ENCODE measurements at places on chromosomes 7 and 10.

DNA sequence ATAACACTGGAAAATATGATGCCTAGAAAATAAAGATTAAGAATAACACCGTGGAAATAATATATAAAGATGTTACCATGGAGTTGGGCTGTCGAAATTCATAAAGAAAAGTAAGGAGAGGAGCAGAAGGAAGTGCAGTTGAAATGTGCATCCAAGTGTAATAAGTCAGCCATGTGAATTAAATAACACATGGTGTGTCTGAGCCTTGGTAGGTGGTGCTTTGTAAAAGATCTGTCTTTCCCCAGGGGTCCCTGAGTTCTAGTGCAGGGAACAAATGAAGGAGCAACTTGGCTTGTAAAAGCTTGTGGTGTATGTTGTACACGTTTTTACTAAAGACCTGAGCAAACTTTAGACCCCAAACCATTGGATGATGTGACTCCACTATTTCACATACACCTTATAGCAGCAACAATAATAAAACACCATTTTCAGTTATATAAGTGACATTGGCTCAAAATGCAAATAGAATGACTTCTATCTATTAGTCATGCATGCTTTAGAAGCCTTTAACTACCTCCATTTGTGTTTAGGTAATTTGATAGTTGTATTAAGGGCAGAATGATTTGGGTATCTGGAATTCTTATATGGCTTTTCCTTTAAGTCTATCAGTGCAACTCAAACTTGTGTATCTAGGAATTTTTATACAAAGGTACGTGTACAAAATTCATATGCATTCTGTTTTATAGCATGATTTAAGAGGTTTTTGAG is 11.3 kb downstream of the STARD3NL start:
- no peak for DNase-seq

DNA sequence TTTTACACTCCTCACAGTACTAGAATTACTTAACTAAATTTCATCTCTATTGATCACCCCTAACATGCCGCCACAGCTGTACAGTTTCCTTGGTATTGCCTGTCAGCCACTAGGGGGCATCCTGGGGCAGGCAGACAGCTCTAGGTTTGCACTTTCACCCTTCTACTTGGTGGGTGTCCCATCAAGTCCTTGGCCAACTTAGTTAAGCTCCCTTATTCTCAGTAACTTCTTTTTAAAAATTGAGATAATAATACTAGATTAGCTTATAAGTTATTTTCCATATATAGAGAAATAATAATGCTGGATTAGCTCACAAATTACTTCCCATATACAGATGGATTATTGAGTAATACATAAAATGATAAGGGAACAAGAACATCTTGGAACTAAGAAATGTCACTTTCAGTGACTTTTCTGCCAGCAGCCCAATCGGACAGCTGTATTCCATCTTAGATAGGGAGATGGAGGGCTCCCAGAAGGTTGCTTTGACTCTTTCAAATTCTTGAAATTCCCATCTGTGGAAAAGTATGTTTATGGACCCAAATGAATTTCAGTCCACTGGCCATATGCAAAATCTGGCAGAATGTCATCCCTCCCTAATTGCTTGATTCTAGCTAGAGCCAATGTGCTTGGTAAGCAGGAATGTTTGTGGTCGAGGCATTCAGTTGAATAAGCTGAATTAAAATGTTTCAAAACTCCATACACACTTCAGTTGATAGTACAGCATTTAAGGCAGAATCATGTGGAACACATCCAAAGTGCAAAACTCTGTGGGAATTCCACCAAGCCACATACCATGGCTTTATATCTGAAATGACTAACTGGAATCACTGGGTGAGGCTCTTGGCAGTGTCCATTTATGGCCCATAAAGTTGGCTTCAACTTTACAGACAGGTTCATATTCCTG is 309.7 kb downstream of the CSTF2T start:
- DNase-seq, result no peak

GRCh38 chr10:132319853-132320653 is 11.9 kb upstream of the LRRC27 start:
- no peak for DNase-seq

DNA sequence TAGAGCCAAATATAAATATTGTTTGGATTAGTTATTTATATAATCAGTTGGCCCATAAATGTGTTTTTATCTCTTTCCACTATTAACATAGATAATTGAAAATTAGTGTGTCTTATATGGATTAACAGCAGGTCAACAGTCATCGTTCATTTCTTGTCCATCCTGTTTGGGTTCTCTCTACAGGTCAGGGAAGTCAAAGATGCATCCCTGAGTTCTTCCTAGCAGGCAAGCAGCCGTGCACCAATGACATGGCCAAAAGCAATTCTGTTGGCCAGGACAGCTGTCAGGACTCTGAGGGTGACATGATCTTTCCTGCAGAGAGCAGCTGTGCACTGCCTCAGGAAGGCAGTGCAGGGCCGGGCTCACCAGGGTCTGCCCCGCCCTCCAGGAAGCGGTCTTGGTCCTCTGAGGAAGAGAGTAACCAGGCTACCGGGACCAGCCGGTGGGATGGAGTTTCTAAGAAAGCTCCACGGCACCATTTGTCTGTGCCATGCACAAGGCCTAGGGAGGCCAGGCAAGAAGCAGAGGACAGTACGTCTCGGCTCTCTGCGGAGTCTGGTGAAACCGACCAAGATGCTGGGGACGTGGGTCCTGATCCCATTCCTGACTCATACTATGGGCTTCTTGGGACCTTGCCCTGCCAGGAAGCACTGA is 15.9 kb downstream of the FBH1 start:
- no peak for DNase-seq

DNA sequence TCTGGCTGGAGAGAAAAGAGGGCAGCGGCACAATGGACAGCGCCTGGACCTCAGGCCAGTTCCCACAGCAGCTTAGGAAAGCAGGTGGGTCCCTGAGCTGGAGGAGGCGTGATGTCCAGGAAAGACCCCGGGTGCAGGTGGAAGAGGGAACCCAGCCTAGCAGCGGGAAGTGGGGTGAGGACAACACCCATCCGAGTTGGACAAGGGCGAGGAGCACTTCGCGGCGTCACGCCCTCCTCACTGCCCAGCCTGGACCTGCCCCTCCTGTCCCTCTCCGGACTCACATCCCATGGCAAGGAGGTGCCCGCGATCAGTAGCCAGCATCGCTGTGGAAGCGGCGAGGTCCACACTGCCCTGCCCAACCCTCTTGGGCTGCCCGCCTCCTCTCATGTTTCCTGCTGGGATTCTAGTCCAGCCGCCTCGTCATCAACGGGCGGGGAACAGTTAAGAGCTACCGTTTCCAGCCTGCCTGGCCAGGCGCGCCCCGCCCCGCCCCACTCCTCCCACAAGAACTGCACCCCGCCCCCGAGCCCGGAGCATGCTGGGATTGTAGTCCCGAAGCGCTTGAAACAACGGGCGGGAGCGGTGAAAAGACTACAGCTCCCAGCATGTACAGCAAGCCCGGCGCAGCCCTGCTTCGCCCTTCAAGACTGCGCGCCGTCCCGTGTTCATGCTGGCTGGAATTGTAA is 930.6 kb upstream of the ZNF722 start:
- no peak for DNase-seq

- no peak for DNase-seq
These were observed 50.2 kb downstream of the CDK1 start for GRCh38 chr10:60828489-60828852.

GRCh38 chr10:48932831-48933664 is 6.6 kb downstream of the LRRC18 start:
- DNase-seq, result no peak

- DNase-seq, result no peak
These were observed 71.5 kb upstream of the FAM133B start for GRCh38 chr7:92661651-92662050.

- no peak for DNase-seq
These were observed 50.6 kb downstream of the INHBA start for GRCh38 chr7:41652267-41652666.

- DNase-seq, result no peak
These were observed 258.9 kb upstream of the NPY start for GRCh38 chr7:24025094-24025493.

DNA sequence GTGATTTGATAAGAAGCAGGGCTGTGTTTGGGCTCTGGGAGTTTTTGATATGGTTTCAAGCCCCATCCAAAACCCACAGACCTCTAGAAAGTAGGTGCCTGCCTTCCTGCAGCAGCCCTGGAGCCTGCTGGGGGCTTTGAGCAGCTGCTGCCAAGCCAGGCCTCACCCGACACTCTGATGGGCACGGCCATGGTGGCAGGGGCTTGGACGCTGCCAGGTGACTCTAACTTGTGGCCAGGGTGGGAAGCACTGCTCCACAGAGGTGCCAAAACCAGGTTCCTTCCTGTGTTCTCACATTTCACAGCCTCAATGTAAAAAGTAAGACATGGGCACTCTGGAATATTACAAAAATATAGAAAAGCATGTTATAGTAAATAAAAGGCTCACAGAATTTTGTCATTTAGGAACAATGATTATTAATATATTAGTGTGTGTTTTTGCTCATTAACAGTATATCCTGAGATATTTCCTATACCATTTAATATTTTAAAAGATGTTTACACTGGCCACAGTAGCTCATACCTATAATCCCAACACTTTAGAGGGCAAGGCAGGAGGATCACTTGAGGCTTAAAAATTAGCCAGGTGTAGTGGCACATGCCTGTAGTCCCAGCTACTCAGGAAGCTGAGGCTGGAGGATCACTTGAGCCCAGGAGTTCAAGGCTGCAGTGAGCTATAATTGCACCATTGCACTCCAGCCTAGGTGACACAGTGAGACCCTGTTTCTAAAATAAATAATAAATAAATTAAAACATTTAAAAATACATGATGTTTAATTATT is 95.1 kb downstream of the EGFR start:
- DNase-seq, result peak; percentile 12

GRCh38 chr7:40200791-40201190 is 66.0 kb downstream of the SUGCT start:
- DNase-seq, result no peak

- no peak for DNase-seq
These were observed 4.7 kb upstream of the EIF5AL1 start for GRCh38 chr10:79507440-79508167.

GRCh38 chr7:30135301-30136116 is 723 bp downstream of the MTURN start:
- DNase-seq, result peak; percentile 32

DNA sequence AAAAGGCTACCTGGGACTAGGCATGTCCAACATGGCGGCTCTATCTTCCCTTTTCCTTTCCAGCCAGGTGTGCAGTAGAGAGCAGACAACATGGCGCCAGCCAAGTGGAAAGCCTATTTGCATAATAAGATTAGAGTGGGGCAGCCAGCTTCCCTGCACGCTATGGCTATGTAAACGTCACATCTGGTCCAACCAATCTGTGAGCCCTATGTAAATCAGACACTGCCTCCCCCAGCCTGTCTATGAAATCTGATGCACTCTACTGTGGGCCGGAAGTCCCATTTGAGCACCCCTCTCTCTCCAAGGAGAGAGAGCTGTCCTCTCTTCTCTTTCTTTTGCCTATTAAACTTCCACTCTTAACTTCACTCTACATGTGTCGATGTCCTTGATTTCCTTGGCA is 984.9 kb upstream of the AUTS2 start:
- DNase-seq, result no peak

- DNase-seq, result no peak
These were observed 301.8 kb upstream of the ZWINT start for GRCh38 chr10:56662765-56663447.

DNA sequence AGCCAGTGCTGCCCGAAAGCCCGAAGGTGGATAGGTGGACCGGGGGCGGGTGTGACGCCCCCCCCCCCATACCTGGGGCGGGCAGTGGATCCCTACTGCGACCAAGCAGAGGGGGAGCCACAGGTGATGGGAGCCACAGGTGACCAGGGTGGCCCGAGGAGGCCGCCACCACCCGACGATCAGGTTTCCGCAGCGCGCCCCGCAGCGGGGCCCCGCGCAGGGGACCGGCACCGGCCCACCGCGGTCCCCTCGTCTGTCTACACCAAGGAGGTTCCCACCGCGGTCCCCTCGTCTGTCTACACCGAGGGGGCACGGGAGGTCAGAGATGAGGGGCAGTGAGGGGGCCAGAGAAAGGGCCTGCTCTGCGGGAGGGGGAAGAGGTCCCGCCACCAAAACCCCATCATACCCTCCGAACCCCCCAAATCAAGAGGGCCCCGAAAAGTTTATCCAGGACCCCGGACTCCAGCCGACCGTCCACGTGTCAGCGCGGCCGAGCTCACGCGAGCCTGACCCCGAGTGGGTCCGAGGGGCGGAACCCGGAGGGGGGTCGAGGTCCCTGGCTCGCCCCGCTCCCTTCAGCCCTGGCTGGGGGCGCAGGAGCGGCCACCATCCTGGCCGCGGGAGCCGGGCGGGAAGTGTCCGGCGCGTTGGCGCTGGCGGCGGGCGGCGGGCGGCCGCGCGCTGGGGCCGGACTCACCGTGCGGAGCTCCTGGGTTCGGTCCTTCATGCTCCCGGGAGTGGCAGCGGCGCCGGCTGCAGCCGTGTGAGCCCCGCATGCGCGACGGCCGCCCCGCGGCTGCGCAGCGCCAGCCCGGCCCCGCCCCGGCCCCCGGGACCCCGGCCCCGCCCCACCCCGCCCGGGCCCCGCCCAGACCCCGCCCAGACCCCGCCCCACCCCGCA is at the start of gene STX1A:
TSS of gene STX1A (minus strand) at position 765 of the 901 bp plus-strand sequence. CDS start at position 727, 38 bp downstream.
- DNase-seq, result peak; percentile 67

- no peak for DNase-seq
These were observed 61.3 kb upstream of the INSIG1 start for GRCh38 chr7:155236386-155236785.

DNA sequence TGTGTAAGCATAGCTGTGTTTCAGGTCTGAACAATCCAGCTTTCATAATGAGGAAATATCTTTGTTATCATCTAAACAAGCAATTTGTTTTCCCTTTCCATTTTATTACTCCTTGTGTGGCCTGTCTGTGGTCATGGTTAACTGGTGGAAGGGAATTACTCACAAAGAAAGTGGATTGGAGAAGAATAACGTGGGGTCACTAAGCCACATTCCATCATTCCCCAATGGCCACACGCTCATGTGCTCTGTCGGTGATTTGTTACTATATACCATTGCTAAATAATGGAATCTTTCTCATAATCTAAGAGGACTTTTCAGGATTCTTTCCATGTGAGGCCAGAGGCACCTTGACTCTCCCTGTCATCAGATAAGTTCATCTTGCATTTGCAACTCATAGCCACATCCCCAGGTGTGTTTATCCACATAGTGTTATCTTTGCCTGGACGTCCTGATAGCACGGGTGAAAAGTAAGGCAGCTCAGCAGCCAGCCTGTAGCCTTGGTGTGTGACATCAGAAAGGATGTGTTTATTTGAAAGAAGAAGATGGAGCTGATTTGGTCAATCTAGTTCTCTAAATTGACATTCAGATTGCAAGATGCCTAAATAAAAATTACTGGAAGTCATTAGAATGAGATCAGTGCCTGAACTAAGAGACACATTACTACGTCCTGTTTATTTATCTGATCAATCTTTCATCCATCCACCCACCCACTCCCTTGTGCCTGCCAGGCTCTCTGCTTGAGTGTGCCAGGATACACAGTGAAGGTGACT is 128.9 kb downstream of the CELF2 start:
- DNase-seq, result no peak

GRCh38 chr10:48786606-48787282 is 102.1 kb downstream of the WDFY4 start:
- no peak for DNase-seq

DNA sequence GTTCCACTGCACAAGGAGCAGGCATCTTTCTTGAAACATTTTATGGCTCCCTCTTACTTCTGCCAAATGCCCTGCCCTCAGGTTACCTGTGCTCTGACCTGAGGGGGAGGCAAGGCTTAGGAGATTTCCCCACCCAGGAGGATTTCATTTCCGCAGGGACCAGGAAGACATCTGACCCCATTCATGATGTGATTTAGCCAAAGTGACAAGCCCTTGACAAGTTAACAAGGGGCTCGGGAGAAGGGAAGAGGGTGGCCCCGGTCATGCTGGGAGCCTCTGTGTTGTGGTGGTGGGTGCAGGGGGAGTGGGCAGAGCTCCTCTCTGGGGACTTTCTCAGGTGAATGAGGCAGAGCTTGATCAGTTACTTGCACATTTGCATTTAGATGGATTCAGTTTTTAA is 18.9 kb downstream of the GIMAP5 start:
- DNase-seq, result no peak

Measured in effector memory CD8-positive, alpha-beta T cell (primary cell).